ENCODE measurements at places on chromosomes 2 and 18.
A peak's percentile ranks its signal among the peaks of the same experiment; 100 is the strongest.

- DNase-seq = no peak
- peaks cover 7% of the 10 kb centered on the region for H3K4me1 ChIP-seq
- H3K27ac ChIP-seq = no peak overlapping the region
- no peaks in the 10 kb centered on the region for H3K36me3 ChIP-seq
These were observed 1281.6 kb upstream of the TMEFF2 start for GRCh38 chr2:193476171-193476800.

DNA sequence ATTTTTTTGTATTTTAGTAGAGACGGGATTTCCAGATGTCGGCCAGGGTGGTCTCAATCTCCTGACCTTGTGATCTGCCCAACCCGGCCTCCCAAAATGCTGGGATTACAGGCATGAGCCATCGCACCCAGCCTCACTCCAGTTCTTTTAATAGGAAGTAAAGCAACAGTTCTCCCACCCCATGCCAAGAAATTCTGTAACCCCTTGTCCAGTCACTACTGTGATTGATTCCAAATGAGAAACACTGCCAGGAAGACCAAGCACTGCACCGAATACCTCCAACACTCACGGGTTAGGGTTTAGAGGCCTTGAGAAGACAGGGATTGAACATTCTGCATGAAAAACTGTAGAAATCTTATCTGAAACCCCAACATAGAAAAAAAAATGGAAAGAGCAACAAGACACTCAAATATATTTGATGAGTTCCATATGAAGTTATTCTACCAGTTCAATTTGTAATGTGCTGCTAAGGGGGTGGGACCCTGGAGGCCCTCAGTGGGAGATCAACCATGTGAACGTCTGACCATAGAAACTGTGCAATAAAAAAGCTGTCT, 48.2 kb upstream of the BIN1 start:
- H3K36me3 ChIP-seq = no peaks in the 10 kb centered on the region
- peaks cover 4% of the 10 kb centered on the region for H3K27me3 ChIP-seq
- no peak overlapping the region for H3K4me3 ChIP-seq

DNA sequence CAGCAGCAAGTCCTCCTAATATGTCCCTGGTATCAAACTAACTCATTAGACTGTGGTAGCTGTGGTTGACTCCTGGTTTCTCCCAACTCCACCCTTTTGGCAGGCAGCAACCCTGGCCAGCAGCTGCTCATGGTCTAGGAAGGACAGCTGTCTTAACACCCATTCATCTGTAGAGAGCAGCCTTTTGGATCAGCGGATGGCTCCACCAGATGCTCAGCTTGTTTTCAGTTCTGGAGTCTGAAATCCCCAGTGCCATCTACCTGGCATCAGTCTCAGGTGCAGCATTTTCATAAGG, 100.5 kb downstream of the SPOPL start:
- no peaks in the 10 kb centered on the region for H3K36me3 ChIP-seq
- no peaks in the 10 kb centered on the region for H3K27me3 ChIP-seq
- no peak for DNase-seq
- H3K4me1 ChIP-seq = no peaks in the 10 kb centered on the region
- no peak overlapping the region for H3K27ac ChIP-seq
- H3K4me3 ChIP-seq = no peak overlapping the region

DNA sequence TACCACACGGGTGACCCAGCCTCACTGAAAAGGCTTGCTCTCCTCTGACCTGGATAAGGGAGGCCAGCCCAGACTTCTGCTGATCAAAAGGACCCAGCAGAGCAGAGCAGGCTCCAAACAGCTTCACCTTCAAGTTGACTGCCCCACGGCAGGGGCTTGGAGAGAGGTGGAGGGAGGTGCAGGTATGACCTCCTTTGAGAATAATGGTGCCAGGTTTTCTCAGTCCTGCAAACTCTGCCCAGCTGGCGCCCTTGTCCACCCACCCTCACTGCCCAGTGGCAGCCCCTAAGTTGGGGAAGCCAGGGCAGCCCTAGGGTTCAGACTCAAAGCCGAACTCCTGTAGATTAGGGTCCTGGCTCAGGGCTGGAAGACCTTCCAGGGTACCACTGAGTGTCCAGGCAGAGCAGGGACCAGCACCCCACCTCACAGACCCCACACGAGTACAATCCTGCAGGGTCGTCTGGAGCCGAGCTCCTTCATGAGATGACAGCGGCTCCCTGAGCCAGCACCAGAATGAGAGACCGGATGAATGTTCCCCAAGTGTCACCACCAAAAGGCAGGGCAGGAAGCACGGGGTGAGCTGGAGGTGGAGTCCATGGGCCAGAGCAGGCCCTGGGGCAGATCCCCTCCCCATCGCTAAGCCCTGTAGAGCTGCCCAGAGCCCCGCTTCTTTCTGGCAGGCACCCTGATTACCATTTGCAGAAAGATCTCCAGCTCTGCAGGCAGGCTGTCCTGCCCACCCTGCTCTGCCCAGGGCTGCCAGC, 3.6 kb upstream of the GPC1 start:
- H3K27ac ChIP-seq = no peak overlapping the region
- peaks cover 11% of the 10 kb centered on the region for H3K27me3 ChIP-seq
- no peaks in the 10 kb centered on the region for H3K36me3 ChIP-seq
- H3K4me3 ChIP-seq = peak overlapping the region; percentile 13
- DNase-seq = peak; percentile 24
- H3K4me1 ChIP-seq = peaks cover 20% of the 10 kb centered on the region

DNA sequence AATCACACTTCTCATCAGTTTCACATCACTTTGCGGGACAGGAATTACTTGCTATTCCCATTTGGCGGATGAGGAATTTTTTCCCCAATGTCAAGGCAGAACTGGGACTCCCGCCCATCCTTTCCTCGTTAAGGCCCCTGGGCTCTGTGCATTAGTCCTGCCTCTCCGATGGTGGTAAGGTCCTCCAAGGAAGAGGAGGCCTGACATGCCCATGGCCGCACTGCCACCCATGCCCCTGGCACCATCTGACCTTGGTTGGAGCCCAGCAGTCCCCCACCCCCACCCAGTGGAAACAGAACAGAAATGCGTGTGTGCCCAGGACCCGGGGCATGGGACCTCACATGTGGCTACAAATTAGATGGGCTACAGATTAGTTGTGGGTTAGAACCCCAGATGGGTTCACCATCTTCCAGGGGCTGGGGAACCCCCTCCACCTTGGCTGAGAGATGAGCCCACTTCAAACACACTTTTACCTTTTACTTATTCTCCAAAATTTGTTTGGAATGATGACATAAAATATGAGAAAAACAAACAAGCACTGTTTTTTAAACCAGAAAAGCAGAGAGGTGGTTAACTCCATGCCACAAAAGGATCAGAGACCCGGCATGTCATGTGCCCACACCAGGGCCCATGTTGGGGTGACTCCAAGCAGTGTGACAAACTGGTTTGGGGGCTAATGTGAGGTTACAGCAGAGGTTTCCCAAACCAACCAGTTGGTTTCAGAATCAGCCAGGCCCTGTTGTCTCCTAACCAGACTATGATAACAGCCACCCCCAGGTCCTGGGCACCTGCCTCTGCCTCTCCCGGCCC, 11.0 kb upstream of the DUSP2 start:
- peaks cover 6% of the 10 kb centered on the region for H3K27me3 ChIP-seq
- no peak overlapping the region for H3K4me3 ChIP-seq
- H3K36me3 ChIP-seq = peaks cover 9% of the 10 kb centered on the region
- peaks cover 59% of the 10 kb centered on the region for H3K4me1 ChIP-seq

- no peak overlapping the region for H3K27ac ChIP-seq
- H3K36me3 ChIP-seq = peaks cover 1% of the 10 kb centered on the region
- DNase-seq = no peak
- H3K27me3 ChIP-seq = peaks cover 21% of the 10 kb centered on the region
These were observed 281.8 kb upstream of the CXCR4 start for GRCh38 chr2:136399667-136400289.

DNA sequence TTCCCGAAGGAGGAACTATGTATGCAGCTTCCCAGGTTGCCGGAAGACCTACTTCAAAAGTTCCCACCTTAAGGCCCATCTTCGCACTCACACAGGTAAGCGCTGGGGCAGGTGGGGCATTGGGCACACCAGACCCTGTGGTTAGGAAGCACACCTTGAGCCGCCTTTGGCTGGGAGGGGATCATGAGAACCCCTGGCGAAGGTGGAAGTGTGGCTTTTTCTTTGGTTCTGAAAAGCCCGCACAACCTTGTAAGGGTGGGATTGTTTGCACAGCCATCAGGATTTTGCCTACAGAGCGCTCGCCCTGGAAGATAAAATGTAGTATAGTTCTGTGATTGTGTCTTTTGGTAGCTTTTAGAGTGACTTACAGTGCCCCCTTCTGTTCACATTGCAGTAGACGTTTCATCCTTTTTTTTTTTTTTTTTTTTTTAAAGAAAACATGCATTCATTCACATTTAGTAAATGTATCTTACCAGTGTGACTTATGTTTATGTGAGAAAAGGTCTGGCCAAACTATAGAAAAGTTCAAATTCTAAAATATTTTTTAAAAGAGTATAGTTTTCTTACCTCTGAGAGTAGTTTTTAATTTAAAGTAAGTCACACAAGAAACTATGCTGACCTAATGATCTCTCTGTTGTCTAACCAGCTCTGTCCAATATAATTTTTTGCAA, 5.3 kb downstream of the KLF11 start:
- no peak for DNase-seq
- H3K27me3 ChIP-seq = no peaks in the 10 kb centered on the region
- no peak overlapping the region for H3K4me3 ChIP-seq

Measured in activated naive CD8-positive, alpha-beta T cell treated with anti-CD3 and anti-CD28 coated beads, Interleukin-2, amount 10 ng/mL, durations not matched to agents 7 days and 5 days (primary cell).